ENCODE measurements at places on chromosomes 6 and 20. TPM values are rescaled to one million over a fixed set of nuclear protein-coding genes. Genes with fewer than 3 reads are reported as not detected.

DNA sequence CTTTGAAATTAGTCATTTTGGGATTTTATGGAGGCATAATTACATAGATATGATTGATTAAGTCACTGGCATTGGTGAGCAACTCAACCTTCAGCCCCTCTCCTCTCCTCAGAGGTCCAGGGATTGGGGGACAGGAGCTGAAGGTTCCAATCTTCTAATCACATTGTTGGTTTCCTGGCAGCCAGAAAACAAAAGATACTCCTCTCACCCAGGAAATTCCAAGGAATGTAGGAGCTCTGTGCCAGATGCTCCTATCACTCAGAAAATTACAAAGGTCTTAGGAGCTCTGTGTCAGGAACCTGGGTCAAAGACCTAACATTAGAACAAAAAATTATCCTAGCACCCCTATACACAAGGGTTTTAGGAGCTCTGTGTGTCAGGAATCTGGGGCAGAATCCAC, 679.7 kb upstream of the ID4 start:
- DNase-seq: no peak

- DNase-seq: no peak
Measured at GRCh38 chr6:4781426-4781825, 5.2 kb downstream of the CDYL start.

- DNase-seq: no peak
Measured at GRCh38 chr20:19701429-19701828, 56.6 kb upstream of the RIN2 start.

GRCh38 chr6:45911691-45912090, 104.0 kb downstream of the CLIC5 start:
- DNase-seq: no peak

GRCh38 chr6:14897831-14898230, 348.0 kb upstream of the JARID2 start:
- no peak for DNase-seq

DNA sequence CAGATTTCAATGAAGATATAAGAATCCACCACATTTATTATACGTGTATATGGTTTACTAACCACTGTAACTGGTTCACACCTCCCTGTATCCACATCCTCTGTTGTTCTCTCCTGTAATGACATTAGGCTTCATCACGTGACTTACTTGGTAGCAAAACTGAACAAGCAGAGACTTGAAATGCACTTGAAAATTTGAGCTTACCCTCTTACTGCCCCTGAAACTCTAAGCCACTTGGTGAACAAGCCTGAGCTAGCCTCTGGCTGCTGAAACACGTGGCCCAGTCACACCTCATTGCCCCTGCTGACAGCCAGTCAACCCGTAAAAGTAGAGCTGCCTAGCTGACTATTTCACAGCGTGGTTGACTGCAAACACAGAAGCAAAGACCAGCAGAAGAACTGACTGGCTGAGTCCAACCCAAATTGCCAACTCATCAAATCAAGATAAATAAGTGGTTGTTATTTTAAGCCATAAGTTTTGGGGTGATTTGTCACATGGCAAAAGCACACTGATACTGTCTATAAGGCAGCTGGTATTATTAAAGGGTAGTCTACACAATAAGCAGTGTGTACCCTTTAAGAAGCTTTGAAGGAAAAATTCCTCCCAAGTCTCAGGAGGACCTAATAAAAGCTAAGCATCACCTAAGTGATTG, 109.0 kb downstream of the RALGAPA2 start:
- DNase-seq: no peak

DNA sequence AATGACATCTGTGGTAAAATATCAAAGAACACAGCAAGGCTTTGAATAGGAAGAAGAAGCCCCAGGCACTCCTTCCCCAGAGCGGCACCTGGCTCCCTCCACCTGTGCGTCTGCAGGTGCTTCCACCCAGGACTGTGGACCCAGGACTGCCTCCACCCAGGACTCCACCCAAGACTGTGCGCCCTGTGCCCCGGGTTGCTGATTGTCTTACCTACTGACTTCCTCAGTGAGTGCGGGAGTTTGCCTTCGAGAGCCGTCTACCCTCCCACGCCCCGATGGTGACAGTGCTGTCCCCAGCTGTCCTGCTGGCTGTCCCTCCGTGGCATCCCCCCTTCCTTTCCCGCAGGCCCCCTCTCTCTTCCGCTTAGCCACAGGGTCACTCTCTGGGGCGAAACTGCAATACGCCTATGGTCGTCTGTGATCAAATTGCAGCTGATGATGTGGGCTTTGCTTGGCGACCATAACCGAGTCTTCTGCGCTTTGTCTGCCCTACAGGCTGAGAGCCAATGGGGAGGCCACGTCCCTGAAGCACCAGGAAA, 52.1 kb downstream of the IRF4 start:
- DNase-seq: no peak

The ANKRD66 gene
- not detected for total RNA-seq

The SYS1 gene
- total RNA-seq: 18.2 TPM

DNA sequence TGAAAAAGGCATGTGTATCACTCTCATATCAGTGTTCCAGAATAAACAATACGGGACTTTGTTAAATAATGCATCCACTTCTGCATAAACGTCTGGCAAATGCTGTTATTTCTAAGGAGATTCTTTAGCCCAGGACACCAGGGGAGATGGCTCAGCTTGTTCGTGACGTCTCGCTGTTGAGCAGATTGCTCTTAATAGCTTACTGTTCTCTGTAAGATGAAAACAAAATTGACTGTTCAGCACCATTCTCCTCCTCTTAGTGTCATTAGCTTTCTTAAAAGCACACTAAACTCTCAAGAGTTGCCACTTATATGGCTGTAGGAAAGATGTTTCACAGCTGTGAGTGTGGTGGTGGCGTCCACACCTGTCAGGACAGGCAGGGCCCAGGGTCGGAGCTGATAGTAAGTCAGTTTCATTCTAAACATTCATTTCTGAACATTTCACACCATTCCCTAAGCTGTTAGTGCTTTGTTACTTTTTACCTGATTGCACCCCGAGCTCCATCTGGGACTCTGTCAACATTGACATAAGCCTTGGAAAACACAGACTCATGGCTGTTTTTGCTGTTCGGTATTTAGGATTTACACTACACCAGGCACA, 132.1 kb downstream of the ZDHHC14 start:
- DNase-seq: no peak

DNA sequence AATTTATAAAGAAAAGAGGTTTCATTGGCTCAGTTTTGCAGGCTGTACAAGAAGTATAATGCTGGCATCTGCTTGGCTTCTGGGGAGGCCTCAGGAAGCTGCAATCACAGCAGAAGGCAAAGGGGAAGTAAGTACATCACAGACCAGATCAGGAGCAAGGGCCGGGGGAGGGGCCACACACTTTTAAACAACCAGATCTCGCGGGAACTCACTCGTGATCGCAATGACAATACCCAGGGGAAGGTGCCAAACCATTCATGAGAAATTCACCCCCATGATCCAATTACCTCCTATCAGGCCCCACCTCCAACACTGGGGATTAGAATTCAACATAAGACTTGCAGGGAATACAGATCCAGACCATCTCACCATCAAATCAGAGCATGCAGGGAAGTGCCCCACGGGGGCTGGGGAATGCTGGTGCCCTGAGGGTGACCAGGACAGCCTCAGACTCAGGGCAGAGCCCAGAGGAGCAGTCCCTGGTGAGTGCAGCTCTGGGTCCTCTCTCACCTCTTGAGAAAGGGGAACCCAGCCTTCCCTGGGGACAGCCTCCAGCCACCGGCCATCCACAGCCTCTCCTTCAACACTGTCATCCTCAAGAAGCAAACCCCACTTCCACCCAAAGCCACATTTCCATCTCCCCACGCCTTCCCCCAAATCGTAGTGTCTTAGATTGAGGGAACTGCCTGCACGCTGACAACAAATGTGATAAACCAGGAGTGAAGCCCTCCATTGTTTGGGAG, 80.7 kb downstream of the ANKRD60 start:
- DNase-seq: no peak

DNA sequence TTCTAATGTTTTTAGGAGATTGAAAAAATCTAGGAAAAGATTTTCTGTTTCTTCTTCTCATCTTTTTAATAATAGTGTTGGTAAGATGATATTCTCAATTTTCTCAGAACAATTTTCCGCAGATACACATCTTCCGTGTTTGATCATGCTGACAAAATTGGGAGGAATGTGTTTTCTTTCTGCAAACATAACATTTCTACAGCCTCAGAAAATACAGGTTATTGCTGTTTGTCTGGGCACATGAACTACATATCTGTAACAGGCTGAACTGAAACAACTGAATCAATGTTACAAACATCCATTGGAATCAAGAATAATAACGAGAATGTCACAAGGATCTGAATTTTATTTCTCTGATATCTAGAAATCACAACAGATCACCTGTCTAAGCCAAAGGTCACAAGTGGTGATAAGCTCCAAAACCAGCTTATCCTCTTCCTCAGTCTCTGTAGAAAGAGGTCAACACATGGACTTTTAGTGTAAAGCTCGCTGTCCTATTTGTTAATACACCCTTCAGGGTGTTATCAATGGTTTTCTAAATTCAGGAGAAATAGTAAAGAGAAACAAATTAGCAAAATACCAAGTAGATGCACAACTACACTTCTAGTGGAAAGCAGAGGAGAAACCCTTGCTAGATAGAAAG, 197.3 kb upstream of the MARCKS start:
- no peak for DNase-seq

The PGC gene
- not detected for total RNA-seq

DNA sequence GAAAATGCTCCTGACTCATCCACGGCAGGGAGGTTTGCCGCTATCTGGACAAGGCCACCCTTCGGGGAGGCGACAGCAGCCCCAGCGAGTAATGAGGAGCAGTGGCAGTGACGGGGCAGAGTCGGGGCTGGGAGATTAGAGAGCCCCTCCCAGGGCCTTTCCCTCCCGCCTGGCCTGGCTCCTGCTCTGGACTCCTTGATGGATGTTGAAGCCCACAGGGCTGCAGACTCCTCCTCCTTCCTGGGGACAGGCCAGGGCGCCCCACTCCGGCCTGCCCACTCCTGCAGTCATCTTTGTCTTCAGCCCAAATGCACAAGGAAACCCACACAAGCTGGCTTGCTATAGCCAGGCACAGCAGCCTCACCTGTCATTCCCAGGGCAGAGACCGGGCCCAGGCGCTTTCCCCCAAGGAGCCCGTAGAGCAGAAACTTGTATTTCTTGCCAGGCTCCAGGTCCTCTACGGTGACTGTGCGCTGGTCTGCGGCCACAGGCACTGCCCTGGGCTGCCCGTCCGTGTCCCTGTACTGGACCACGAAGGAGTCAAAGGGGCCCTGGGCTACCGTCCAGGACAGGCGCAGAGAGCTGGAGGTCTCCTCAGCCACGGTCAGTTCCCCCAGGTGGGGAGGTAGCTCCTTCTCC, 7.7 kb downstream of the CYP21A2 start:
- DNase-seq: no peak

The SUMO4 gene
- total RNA-seq: 1.3 TPM

GRCh38 chr6:40798069-40798770, 211.1 kb upstream of the LRFN2 start:
- DNase-seq: peak; percentile 21

The LHFPL5 gene
- total RNA-seq: not detected

GRCh38 chr6:29230666-29231065, 60.0 kb downstream of the OR2J2 start:
- DNase-seq: no peak

DNA sequence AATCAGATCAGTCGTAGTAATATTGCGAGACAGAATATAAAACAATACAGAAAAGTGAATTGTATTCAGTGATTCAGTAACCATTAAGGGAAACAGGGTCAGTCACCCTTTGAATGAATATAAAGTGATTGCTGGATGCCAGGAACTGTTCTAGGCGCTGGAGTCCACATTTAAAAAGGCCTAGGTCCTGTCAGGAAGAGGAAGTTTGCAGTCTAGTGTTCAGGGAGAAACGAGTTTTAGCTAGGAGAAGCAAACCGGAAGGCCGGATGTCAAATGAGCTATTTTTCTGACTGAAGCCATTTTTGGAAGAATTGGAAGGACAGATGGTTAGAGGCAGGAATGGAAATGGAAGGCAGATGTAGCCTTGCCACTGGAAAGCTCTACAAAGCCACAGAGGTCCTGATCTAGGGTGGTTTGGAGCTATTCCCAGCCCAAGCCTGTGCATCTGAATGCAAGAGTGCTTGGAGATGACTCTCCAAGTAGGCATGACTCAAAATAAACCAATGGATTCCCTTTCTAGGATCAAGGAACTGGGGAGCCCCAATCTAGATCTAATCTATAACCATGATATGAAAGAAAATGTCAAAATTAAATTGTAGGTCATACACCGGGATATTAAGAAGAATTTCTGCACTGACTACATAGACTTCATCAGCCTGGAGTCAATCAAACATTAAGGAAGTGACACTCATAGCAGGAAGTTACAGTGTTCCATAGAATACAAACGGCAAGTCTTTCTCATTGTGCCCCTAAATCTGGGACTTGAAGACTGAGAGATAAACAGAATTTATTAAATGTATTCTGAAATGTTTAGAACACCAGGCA, 36.8 kb upstream of the CDKAL1 start:
- no peak for DNase-seq

- DNase-seq: no peak
Measured at GRCh38 chr6:37239950-37240713, 17.4 kb upstream of the TBC1D22B start.

The NNAT gene
- total RNA-seq: 66.8 TPM

- no peak for DNase-seq
Measured at GRCh38 chr20:50202677-50203076, 12.0 kb downstream of the CEBPB start.

All from H1 (cell line).